ENCODE measurements at places on chromosomes 16 and 17. TPM values are rescaled to one million over a fixed set of nuclear protein-coding genes. Genes with fewer than 3 reads are reported as not detected.

- H3K27ac ChIP-seq = no peak overlapping the region
- no peaks in the 10 kb centered on the region for H3K27me3 ChIP-seq
- no peak for DNase-seq
- H3K36me3 ChIP-seq = no peaks in the 10 kb centered on the region
Measured at GRCh38 chr17:11610999-11611566, 12.8 kb downstream of the DNAH9 start.

- no peak for DNase-seq
- H3K27me3 ChIP-seq = no peaks in the 10 kb centered on the region
- H3K27ac ChIP-seq = no peak overlapping the region
- no peak overlapping the region for H3K4me3 ChIP-seq
- H3K4me1 ChIP-seq = no peaks in the 10 kb centered on the region
- H3K36me3 ChIP-seq = no peaks in the 10 kb centered on the region
Measured at GRCh38 chr17:72763981-72764380, 328.5 kb downstream of the SLC39A11 start.

DNA sequence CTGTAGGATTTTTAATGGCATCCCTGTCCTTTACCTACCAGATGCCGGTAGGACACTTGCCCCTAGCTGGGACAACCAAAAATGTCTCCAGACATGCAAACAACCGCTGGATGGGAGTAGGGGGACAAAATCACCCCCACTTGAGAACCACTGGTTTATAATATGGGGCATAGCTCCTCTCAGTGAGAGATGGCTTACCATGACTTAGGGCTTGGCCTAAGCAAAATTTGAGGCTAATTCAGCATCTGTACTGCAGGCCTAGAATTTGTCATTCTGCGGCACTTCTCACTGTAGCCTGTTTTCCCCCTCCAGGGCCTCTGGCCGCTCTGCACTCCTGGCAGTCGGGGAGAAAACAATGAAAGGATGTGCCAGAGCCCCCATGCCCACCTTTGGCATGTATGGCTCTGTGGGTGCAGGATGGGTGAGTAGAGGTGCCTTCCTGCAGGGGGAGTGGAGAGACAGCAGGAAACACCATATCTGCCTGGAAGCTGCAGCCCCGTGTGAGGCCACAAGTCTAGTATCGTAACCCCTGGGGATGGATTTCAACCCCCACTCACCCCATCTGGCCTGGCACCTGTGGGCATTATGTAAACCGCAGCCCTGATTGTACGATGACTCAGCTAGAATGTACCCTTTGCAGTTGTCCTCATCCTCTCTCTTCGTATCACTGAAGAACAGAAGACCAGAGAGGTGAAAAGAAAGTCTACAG is 268.1 kb downstream of the SOX9 start:
- H3K4me1 ChIP-seq = no peaks in the 10 kb centered on the region
- DNase-seq = no peak
- H3K27me3 ChIP-seq = no peaks in the 10 kb centered on the region

- H3K27ac ChIP-seq = no peak overlapping the region
- no peaks in the 10 kb centered on the region for H3K4me1 ChIP-seq
- no peak overlapping the region for H3K4me3 ChIP-seq
- no peak for DNase-seq
Measured at GRCh38 chr17:75241502-75241901, 19.9 kb downstream of the GGA3 start.

DNA sequence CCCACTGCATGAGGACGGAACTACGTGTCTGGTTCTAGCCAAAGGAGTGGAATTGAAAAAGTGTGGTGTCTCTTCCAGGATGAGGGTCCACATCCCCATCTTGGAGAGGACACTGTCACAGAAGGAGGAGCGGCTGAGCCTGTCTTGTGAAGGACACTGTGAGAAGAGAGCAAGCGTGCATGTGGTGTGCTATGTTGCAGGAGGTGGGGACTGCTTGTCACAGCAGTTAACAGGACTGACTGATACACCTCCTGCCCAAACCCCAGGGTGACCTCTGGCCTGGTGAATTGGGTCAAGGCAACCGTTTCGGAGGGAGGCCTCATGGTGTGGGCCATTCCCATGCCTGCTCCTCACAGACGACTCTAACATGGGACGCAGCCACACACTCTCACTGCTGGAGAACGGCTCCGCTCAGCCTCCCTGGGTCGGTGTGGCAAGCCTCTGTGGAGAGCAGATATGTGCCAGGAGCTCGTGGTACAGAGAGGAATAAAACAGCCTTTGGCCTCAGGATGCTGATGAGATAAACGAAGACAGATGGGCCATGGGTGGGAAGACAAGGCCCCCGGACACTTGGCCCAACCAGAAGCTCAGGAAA is 56.4 kb upstream of the RBFOX3 start:
- H3K27me3 ChIP-seq = no peaks in the 10 kb centered on the region
- no peak for DNase-seq
- no peaks in the 10 kb centered on the region for H3K36me3 ChIP-seq
- H3K27ac ChIP-seq = no peak overlapping the region
- no peak overlapping the region for H3K4me3 ChIP-seq

GRCh38 chr17:46733837-46734475 is 84.5 kb downstream of the WNT3 start:
- no peaks in the 10 kb centered on the region for H3K36me3 ChIP-seq
- H3K27ac ChIP-seq = no peak overlapping the region
- no peak overlapping the region for H3K4me3 ChIP-seq

Gene PRR35
- total RNA-seq = not detected

Gene YBX2
- 3.8 TPM for total RNA-seq

Gene ABCA10
- 1.3 TPM for total RNA-seq

Gene KRTAP3-2
- not detected for total RNA-seq

Gene KRTAP1-1
- total RNA-seq = not detected

Data from esophagus squamous epithelium (tissue), 5 donors.